LNCaP clone FGC (cell line): ENCODE measurements at places on chromosomes 13 and 19.

- no peak for DNase-seq
Observed at GRCh38 chr13:48731001-48731658, 77.4 kb downstream of the CYSLTR2 start.

DNA sequence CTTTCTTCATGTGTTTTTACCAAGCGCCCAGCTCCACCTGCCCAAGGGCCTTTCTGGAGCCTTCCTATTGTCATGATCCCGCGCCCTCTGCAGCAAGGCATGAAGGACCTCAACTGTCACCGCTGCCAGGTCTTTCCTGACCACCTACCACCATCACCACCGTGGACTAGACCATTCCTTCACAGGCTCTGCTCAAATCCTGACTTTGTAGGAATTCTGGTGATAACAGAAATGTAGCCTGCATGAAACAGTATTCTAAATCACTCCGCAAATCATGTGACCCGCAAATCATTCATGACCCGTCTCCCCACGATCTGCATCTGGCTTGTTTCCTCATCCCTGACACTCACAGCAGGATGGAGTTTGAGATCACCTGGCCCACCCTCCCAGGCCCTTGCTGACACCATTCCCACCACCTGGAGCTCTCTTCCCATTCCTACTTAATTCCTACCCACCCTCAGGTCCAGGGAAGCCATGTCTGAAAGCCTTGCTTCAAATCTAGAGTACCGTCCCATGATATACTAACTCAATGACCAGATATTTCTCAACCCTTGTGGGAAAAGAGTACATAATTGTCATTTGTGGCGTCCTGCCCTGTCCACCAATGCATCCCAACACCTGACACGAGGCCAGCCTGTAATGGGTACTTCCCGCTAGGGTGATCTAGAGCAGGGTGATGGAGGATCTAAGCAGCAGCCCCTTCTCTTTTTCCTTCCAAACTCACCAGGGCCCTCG is 1.3 kb downstream of the UBE2S start:
- no peak for DNase-seq

DNA sequence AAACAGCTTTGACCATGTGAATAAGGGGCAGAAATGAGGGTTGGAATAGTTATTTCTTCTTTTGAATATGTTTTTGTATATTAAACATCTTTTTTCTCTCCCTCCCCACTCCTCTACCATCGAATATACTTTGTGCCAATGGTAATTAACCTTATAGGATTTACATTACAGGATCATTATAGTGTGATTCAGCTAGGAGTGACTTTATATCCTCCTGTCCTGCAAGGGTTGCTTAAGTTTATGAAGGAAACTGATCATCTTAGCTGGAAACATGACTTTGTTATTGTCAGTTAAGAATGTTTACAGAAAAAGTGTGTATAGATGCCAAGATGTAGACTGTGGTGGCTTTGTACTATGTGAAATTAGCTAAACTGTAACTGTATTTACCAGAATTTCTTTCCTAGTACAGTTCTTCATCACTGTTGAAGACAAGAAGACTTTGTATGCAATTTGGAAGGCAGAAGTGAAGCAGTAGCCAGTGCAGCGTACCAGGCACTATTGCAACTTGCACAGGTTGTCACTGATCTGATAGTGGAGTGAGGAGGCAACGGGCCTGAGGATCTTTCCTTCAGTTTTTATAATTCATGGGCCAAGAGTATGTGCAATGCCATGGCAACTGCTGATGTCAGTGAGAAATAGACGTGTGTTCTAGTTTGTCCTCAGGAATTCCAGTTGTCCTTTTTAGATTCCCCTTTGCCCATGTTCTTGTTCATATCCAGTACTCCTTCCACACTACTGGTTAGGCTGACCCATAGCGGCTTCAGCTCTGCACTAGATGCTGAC is 8.2 kb upstream of the PAN3 start:
- DNase-seq = no peak

DNA sequence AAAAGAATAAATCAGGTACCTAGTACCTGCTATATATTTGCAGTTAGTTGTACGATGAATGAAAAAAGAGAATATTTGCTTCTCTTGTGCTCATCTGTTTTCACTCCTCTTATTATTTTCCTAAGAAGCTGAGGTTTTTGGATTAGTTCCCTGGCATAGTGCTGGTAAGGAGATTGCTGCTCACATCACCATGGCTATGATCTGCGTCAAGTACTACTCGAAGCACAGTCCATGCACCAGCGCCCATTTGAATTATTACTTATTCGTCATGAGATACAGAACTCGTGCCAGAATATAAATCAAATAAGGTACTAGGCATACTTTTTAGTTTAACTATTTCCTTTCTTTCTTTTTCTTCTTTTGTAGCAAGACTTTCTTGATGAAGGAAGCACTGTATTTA is 7.1 kb downstream of the SERTM1 start:
- DNase-seq = no peak

GRCh38 chr13:38688674-38689073 is 1.8 kb downstream of the FREM2 start:
- no peak for DNase-seq

DNA sequence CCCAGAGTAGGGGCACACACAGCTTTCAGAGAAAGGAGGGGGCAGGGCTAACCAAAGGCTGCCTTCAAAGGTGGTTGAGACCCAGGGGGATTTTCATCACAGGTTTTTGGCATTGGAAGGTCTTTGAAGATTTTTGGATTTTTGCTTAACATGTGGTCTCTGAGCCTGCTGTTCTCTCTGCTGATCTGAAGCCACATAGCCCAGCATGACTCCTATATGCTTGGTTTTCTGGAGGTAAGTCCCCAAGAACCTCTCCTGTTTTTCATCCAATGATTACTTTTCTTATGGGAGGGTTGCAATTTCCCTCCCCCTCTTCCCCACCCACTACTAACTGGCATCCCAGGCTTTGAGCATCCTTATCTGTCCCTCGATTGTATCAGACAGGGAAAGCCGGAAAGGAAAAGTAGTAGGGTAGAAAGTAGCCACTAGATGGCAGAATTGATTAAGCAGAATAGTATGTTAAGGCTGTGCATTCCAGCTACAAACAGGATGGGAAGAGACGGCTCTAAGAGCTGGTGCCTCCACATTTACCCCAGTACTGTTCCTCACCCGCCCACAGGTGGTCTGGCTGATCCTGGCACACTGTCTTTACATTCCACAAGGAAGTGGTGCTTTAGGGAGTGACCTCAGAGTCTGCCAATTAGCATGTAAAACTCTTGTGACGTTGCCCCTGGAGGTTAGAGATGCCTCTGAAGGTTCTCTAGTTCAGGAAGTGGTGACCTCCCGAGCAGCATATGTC is 218.9 kb upstream of the EDNRB start:
- DNase-seq = peak; percentile 25

DNA sequence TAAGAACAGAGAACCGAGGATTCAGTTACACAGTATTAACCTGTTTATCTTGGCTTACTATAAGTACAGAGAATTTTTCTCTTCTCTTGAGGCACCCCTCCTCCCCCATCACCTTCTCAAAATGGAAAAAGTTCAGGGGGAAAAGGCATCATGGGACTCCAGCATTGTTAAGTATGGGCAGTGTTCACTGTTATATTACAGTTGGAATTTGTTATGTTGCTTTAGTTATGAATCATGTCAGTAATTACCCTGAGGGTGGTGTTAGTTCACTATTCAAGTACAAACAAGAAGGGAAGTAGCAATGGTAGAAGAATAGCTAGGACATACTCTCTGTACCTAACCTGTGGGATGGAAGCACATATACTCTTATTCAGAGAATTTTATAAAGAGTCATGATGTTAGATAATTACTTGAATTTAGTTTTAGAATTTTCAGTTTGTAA is 12.0 kb downstream of the LPAR6 start:
- no peak for DNase-seq

GRCh38 chr19:39792999-39793546 is 14.4 kb downstream of the LEUTX start:
- peak; percentile 25 for DNase-seq

DNA sequence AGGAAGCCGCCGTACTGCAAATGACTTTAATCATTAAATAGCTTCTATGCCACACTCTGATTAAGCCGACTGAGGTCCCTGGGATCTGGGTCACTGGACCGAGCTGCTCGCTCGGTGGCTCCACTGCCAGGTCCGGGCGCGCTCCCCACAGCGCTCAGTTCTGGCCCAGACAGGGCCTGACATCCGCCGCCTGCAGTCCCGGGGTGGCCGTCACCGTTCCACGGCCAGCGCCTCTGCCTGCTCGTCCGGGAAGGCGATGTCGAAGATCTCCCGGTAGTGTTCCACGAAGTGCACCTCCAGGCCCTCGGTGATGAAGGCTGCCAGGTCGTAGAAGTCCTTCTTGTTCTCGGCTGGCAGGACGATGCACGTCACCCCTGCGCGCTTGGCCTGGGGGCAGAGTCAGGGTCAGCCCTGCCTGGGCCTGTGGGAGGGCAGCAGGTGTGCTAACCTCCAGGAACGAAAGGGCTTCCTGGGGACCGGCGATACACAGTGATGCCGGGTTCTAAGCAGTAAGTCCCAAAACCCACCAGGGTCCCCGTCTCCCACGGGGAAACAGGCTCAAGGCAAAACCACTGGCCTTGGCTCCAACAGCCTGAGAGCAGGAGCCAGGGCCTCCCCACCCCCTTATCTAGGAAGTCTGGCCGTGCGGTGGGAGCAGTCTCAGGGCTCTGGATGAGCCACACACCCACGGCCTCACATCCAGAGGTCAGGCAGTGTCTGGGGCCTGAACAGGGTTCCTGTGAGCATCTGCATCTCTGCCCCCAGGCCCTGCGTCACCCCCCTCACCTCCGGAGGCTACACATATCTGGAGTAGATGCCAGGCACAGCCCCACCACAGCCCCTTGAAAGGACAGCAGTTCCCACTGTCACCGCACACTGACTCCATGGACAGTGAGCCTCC is 2.0 kb downstream of the RPL36 start:
- DNase-seq = no peak

DNA sequence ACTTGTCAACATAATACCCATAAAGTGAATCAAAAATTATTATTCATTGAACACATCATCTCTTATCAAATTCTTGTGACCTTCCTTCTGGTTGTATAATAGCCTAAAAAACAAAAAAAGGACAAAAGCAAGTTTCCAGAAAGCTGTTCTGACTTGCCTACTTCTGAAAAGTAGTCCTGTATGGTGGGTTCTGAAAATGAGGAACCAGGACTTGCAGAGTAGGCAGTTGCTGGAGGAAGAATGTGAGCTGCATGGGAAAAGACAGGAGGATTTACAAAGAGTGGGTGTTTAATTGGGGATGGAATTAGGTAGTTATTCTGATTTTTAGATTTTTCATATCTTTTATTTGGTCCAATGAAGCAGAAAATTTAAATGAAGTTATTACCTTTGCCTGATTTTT is 56.7 kb downstream of the RCBTB2 start:
- DNase-seq = no peak

- no peak for DNase-seq
Observed at GRCh38 chr13:41709511-41709910, 251.4 kb downstream of the VWA8 start.

DNA sequence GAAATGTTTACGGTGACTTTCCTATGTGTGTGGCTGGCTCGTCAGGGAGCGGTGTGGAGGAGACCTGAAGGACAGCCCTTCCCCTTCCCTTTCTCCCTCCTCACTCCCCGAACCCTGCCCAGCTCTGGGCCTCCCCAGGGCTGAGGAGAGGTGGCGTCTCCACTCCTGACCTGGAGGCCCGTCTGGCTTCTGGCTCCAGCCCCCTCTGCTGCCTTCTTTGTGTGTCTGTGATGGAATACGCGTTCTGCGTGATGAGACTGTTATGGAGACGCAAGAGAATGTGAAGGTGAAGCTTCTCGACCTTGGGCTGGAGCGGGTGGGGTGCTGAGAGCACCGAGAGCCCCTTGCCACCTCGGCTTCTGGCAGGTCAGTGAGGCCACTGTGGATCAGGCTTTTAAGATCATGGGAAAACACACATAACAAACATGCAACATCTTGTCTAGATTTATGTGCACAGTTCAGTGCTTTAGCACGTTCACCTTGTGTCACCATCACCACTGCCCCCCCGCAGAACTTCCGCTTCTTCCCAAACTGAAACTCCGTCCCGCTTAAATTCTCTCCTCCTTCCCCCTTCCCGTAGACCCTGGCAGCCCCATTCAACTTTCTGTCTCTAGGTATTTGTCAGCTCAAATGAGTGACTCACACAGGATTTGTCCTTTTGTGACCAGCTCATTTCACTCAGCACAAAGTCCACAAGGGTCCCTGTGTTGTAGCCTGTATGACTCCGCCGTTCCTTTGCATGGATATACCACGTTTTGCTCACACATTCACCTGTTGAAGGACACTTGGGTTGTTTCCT is 24.7 kb downstream of the ATP11A start:
- no peak for DNase-seq

DNA sequence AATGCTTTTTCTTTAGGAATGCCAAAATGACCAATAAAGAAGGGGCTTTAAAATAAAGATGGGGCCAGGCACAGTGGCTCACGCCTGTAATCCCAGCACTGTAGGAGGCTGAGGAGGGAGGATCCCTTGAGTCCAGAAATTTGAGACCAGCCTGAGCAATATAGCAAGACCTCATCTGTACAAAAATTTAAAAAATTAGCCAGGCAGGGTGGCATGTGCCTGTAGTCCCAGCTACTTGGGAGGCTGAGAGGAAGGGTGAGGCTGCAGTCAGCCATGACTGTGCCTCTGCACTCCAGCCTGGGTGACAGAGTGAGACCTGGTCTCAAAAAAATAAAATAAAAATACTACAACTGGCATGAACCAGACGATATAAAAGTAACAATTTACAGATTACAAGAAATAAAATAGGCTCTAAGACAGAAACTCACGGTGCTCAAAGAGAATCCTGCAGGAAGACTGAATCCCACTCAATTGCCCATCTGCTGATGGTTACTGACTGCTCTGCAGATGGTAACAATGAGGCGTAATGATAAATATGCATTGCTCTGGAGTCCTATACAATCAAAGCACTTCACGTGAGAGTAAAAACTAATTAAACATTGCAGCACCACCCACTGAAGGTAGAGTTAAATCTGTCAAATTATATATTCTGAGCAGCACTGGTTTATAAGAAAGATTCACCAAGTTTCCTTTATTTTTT is 93.2 kb downstream of the LHFPL6 start:
- DNase-seq = no peak

DNA sequence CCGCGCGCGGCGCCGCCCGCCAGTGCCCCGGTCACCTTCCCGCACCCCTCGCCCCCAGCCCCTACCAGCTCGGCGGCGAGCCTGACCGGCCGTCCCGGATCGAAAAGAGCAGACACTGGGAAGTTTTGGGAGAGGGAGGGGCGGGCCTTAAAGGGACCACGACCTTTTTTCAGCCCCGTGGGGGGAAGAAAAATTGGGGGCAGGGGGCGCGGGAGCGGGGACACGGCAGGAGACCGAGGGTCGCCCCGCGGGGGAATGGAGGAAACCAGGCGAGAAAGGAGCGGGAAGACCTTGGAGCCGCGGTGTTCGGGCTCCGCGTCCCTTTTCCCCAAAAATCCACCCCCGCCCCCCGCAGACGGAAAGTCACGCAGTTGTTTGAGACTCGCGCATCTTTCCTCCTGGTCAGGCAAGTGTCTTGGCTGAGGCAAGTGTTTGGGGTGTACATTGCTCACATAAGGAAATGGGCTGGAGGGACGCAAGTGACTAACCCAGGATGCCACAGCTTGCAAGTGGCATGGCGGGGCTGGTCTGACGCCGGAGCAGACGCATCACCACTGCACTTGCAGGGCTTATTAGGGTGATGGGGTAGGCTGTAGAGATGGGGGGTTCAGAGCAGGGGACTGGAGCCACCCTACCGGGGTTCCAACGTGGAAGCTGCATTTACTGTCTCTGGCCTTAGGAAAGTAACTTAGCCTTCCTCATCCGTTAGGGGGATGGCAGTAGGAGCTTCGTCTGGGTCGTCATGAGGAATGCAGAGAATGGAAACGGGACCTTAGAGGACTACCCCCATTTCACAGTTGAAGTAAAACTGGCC is 2.7 kb upstream of the HNRNPL start:
- no peak for DNase-seq

- DNase-seq = no peak
Observed at GRCh38 chr19:50723069-50723468, at the start of gene CLEC11A. Gene CLEC11A, plus strand, starts transcription at chr19:50723364. Its CDS starts 162 bp downstream, at chr19:50723526.
